Activated T-cell treated with anti-CD3 and anti-CD28 coated beads for 4 hours (primary cell): ENCODE measurements at places on chromosomes 13 and 19.

GRCh38 chr13:30697996-30698401 lies 37.3 kb upstream of the ALOX5AP start:
- DNase-seq: no peak

GRCh38 chr13:111008351-111008750 lies 93.5 kb upstream of the ANKRD10 start:
- no peak for DNase-seq

GRCh38 chr13:109162248-109163036 lies 533.0 kb downstream of the MYO16 start:
- no peak for DNase-seq

GRCh38 chr19:13339869-13340268 lies 166.4 kb downstream of the CACNA1A start:
- no peak for DNase-seq

- no peak for DNase-seq
Measured at GRCh38 chr13:31639443-31640163, 99.7 kb upstream of the RXFP2 start.

GRCh38 chr13:111654531-111654930 lies 334.1 kb downstream of the TEX29 start:
- DNase-seq: no peak

- DNase-seq: no peak
Measured at GRCh38 chr13:30850204-30850866, 55.7 kb upstream of the MEDAG start.

GRCh38 chr13:35592457-35592856 lies 116.0 kb upstream of the MAB21L1 start:
- DNase-seq: no peak

DNA sequence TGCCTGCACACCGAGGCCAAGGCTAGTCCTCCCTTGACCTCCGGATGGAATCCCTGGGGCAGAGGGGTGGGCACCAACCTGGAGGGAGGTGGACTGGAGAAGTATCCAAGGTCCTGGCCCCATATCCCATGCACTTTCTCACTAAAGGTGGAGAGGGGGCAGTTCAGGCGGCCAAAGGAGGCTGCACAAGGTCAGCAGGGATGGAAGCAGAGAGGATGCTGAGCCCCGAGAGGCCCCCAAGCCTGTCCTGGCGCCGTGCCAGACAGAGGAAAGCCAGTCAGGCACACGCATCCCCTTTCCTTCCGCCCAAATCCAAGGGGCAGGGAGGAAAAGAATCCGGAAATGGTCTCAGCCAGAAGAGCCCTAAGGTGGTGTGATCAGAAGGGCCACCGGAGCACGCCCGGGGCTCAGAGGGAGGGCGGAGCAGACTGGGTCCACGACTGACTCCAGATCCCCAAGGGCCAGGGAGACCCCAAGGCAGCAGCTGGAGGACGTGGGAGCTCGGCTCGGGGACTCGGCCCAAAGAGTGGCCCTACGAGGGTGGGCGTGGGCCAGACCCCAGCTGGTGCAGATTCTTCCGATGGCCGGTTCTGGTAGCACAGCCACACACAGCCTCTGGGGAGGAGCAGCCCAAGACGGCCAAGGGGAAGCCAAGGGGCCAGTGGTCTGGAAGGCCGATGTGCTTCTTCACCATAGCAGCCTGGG lies 60.0 kb downstream of the MLLT1 start:
- DNase-seq: no peak

DNA sequence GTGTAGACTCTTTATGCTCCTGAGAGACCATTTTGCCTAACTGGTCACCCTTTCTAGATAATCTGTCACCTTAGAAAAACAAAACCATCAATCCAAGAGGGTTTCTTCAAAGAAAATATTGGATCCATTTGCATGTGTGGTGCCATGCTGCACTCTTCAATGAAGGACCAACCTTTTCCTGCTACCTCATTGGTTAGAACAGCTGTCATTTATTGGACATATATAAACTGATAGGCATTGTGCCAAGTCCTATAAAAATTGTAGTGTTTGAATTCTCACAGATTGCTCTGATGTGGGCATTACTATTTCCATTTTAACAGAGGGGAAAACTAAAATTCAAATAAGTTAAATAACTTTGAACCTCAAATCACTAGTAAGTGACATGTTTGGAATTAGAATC lies 333.2 kb downstream of the MYO16 start:
- DNase-seq: no peak

DNA sequence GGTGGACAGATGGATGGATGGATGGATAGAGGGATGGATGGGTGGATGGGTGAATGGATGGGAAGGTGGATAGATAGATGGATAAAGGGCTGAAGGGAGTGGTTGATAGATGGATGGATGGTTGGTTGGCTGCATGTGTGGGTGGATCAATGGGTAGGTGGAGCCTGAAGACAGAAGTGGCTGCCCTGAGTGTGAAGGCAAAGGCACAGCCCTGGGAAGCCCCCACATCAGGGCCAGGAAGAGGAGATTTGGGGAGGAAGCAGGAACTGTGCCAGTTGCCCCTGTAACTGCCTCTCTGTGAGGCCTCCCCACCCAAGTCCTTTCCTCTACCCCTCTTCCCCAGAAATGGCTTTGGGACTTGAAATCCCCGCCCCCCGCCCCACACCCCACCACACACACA lies 43.4 kb upstream of the NFIC start:
- no peak for DNase-seq

GRCh38 chr19:342801-343421 lies 1.7 kb downstream of the MIER2 start:
- DNase-seq: no peak

DNA sequence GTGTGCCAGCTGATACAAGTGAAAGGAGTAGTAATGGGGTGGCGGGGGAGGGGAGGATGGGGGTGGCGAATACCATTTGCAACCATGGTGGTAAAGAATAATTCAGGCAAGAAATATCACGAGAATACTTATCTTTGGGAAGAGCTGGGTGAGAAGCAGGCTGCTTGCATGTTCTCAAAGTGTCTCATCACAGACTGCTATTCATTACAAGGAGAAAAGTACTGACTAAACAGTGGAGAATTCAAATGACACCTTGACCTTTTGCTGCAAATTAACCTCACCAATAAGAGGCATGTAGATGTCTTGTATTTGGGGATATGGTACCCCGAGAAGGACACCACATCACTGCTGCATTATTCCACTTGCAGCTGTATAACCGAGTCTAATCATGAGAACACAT lies 585.7 kb upstream of the GPC6 start:
- DNase-seq: no peak

DNA sequence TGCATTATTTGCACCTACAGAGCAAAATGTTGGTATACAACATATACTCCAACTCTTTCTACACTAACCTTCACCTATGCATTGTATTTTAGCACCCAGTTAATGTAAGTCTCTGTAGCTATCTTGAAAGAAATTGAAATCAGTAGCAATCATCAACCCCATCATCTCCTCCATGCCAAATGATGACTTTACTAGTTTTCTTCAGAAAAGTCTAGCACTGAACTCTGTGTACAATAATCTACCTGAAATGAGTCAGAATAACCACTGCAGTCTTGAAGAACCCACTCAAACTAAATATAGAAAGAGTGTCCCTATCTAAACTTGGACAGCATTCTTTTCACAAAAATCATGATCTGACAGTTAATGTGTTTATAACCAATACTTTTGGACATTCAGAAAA lies 9.8 kb downstream of the IRS2 start:
- no peak for DNase-seq

GRCh38 chr19:6018786-6019185 lies 40.8 kb upstream of the RANBP3 start:
- no peak for DNase-seq

GRCh38 chr19:1206864-1207450 lies 1.4 kb downstream of the STK11 start:
- DNase-seq: no peak

GRCh38 chr19:37078717-37079032 lies 442 bp downstream of the ZNF420 start:
- no peak for DNase-seq

DNA sequence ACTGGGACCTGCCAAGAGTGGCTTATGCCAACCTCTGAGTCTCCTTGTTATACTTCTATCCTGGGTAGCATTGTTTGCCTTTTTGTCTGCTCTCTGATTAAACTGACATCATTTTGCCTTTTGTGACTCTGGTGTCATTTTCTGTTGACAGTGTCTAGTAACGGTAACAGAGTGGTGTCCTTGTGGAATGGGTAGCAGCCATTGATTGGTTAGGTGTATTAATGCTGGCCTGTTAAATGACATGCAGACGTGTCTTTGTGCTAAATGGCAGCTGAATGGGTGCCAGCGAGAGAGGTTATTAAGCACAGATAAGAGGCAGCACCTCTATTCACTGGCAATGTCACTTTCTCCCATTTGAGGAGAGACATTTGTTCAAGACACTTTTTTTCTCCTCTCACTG lies 1289.4 kb downstream of the PCDH9 start:
- DNase-seq: no peak

DNA sequence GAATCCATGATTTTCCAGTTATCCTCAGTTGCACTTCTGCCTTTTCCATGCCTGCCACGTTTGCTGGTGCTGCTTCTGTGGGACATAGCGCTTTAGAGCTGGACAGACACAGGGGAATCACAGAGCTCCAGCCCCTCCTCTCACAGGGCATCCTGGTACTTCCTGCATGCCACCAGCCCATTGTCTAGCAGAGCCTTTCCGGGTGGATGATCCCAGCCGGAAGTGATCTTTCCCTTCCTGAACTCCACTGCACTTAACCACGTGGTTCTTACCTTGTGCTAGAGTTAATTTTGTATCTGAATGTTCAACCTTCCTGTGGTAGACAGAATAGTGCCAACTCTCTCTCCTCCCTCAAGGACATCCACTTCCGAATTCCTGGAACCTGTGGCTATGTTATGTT lies 12.6 kb upstream of the OLFM4 start:
- no peak for DNase-seq

DNA sequence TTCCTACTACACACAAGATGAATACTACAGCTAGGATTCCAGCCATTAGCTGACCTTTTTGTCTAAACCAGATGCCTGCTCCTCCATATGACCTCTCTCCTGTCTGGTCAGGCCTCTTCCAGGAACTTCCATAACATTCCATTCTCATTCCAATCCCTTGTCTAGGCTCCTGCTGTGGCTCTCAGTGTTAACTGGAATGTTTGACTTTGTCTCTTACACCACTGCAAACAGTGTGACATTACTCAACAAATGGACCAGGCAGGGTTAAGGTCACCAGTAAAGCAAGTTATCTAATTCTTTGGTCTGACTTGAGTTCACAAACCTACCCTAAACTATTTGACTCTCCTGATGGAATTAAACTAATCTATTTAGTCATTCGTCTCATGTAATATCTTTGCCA lies 2.1 kb upstream of the GPC6 start:
- DNase-seq: no peak

- DNase-seq: no peak
Measured at GRCh38 chr13:74907788-74908187, 574.2 kb downstream of the TBC1D4 start.

GRCh38 chr13:62243106-62243505 lies 827.5 kb upstream of the PCDH20 start:
- DNase-seq: no peak

DNA sequence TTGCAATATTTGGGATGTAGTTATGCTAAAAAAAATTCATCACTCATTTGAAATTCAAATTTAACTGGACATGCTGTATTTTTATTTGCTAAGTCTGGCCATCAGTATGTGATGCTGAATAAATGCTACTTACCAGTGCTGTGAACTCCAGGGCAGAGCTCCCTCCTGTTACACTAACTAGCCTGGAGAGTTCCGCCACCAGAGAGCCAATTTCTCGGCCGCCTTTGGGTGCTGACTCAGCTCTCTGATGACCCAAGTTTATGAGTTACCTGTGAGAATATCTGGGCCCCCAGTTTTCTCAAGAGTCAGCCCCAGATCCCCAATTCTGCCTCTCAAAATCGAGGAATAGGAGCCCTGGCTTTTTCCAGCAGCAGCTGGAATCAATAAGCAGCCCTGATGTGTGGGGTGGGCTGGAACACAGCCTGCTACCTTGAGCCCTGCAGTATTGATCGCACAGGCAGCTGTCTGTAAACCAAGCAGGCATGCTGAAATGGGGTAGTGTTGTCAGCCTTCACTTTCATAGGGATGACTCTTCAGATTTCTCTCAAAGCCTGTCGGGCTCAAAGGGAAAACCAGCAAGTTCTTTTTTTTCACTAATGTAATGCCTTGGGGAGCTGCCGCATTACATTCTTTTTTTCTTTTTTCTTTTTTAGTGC lies 113.7 kb downstream of the DNAJC15 start:
- DNase-seq: no peak

DNA sequence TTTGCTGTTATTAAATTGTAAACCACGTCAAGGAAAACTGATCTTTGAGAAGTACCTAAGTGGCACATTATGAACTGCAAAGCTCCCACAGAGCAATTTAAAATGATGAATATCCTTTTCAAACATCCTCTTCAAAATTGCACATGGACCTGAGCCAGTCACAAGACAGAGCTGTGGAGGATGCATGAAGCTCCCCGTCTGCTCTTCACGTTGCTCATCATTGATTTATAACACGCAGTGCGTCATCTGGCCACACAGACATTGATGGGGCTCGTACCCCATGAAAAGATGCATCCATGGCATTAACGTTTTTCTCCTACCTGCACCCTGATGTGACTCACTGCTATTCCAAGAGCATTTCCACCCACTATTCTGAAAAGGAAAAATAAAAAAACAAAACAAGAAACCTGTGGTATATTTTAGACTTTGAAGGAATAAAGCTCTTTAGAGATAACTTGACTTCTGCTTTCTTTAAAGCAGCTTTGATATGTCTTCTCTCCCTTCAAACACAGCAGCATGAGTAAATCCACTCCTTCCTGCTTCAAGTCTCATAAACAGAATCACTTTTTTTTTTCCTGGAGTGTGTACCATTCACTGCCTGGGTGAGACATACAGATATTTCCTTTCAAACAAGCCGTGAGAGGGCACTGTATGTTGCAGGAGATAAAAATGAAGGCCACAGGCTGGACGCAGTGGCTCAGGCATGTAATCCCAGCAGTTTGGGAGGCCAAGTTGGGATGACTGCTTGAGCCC lies 7.2 kb upstream of the SERTM1 start:
- DNase-seq: no peak

DNA sequence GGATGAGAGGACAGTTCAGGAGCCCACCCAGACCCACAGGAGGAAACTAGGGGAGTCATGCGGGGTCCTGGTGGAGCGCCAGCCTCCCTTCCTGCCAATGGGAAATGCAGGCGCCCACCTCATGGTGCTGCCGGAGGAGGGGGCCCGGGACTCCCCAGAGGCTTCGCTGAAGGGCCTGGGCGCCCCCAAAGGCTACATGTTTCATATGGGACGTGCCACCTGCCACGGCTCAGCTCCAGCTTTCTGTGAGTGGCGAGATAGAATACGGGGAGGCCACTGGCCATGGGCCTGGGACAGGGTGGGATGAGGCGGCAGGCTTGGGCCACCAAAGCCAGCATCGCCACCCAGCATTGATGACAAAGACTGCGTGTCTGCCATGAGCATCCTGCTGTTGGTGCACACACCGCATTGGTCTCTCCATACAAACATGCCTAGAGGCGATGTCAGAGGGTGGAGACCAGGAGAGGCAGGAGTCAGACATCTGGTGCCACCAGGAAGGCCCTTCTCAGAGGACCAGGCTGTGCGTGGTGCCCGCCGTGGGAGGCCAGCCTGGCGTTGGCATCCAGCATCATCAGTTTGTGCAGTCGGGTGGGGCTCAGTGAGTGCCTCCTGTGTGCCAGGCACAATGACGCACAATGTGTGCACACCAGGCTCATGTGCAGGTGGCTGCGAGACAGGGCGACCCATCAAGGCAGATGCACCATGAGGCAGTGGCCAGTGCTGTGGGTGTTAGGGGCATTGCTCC lies 1.2 kb upstream of the F10 start:
- DNase-seq: no peak

- DNase-seq: no peak
Measured at GRCh38 chr13:66335626-66336025, 894.5 kb downstream of the PCDH9 start.

- no peak for DNase-seq
Measured at GRCh38 chr13:53622456-53622855, 593.8 kb downstream of the OLFM4 start.
